ENCODE measurements at places on chromosomes 4 and X. TPM values are rescaled to one million over a fixed set of nuclear protein-coding genes. Genes with fewer than 3 reads are reported as not detected.

DNA sequence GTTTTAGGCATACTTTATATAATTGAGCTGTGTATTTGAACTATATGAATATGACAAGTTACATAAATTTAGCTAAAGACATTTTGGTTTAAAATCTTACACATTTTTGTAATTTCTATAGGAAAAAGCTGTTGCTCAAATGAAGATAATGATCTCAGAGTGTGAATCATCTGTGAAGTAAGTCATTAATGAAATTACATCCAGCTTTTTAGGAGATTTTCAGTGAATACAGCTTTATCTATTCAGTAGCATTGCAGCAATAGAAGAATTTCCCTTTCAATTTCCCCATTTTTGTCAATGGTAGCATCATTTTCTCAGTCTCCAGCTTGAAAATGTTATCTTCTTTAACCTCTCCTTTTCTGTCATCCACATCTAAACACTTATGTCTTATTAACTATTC is 59.5 kb downstream of the CEP135 start:
- DNase-seq: no peak

- no peak for DNase-seq
Observed at GRCh38 chr4:14308229-14308651, 680.7 kb upstream of the BOD1L1 start.

The EMCN gene
- 44.9 TPM for total RNA-seq

DNA sequence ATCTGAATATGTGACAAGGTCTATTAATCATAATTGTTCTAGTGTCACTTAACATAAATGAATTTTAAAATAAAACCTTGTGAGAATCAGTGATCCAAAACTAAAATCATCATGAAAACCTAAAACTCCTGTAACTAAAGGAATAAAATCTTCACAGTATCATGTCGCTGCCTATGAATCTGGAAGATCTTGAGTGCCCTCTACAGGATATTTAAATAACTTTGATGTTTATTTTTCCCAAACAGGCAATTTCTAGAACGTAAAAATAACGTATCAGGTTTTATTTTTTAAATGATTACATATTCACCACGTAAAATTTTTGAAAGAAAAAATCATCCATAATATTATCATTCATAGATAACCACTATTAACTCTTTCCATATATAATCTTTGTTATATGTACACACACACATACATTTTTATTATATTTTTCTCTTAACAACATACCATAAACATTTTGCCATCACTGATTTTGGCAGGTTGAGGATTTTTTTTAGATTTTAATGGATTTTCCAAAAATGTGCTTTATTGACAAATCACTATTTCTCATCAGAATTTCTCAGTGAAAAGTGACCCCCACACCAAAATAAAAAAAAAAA is 79.6 kb downstream of the COMMD8 start:
- DNase-seq: no peak

GRCh38 chrX:16983051-16983450 is 36.6 kb downstream of the REPS2 start:
- DNase-seq: no peak

The CENPVL2 gene
- not detected for total RNA-seq

GRCh38 chr4:114103908-114104307 is 124.5 kb upstream of the ARSJ start:
- no peak for DNase-seq

GRCh38 chrX:132480581-132481203 is 8.1 kb downstream of the MBNL3 start:
- no peak for DNase-seq

The VSIG4 gene
- 47.1 TPM for total RNA-seq

The GYPB gene
- total RNA-seq: not detected

The TMEM156 gene
- total RNA-seq: not detected

DNA sequence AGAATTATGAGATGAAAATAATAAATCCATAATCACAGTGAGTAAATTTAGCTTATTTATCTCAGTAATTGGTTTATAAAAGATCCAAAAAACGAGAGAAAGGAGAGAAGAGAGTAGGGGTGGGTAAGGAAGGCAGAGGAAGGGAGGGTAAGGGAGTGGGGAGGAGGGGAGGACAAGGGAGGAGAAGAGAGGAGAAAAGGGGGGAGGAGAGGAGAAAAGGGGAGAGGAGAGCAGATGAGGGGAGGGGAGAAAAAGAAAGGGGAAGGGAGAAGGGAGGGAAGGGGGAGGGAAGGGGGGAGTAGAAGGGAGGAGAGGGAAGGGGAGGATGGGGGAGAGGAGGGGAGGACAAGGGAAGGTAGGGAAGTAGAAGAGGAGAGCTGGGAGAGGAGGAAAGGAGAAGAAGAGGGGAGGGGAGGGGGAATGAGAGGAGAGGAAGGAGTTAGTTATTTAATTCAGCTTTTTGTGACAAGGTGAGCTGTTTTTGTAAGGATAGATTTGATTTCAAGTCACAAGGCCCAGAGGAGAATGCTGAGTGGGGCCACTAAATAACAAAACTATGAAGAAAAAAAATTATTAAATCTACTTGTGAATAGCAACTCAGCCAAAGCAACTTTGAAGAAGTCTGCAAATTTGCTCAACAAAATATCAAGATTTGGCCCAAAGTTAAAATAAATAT is 454.3 kb downstream of the ARAP2 start:
- DNase-seq: no peak

The CFP gene
- total RNA-seq: 7.7 TPM

The MAGEE1 gene
- total RNA-seq: 5.3 TPM

DNA sequence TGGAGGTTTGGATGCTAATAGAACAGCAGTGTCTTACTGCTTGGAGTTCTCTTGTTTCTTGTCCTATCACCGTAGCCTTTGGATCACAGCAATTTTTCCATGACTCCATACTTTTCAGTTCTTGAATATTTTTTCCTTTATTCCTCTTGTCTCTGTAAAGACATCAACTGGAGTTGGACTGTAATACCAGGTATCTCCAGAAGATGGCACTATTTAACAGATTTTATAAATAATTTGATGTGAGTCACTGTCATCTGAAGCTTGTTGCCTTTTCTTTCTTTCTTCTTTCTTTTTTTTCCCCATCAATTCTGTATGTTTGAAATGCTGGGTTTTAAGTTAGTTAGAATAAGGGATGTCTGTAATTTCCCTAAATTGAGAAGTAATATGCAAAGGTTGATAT is 24.1 kb downstream of the HPRT1 start:
- no peak for DNase-seq

- no peak for DNase-seq
Observed at GRCh38 chr4:7779432-7779768, 160.3 kb downstream of the AFAP1 start.

The FGFBP1 gene
- total RNA-seq: not detected

DNA sequence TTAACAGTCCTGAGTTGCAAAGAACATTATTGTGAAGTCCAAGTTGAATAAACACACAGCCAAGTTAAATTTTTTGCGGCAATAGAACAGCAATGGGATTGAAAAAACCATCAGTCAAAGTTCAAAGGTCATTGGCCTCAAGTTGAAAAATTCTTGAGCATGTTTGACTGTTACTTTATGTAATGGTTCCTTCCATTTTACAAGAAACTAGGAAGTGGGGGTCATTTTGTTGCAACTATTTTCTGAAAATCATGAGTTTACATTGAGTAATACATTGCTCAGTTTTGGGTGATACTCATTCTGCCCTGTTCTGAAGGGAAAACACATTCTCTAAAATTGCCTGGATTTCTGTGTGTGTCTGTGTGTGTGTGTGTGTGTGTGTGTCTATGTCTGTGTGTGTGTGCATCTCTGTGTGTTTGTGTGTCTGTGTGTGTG is 5.2 kb upstream of the IRF2 start:
- no peak for DNase-seq

GRCh38 chr4:134308910-134309309 is 107.3 kb upstream of the PABPC4L start:
- no peak for DNase-seq

GRCh38 chr4:182876427-182876826 is 40.8 kb downstream of the DCTD start:
- no peak for DNase-seq

The IKBKG gene
- 18.8 TPM for total RNA-seq

The SLC49A3 gene
- total RNA-seq: 19.5 TPM

The ETDB gene
- not detected for total RNA-seq

GRCh38 chr4:40322811-40323210 is 12.3 kb upstream of the CHRNA9 start:
- DNase-seq: no peak

DNA sequence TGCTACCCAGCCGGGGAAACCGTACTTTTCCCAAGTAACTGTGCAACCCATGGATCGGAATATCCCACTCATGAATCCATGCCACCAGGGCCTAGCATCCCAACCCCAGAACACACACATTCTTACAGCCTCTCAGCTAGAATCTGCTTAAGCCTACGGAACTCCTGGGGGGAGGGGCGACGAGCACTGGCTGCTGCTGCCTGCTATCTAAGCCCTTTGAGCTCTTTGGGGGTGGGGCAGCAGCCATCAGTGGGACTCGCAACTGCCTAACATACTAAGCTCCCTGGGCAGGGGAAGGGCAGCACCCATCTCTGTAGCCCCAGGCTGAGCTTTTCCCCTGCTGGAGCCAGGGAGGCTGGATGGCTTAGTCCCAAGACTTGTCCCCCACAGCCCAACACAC is 28.6 kb downstream of the NUDT10 start:
- no peak for DNase-seq

GRCh38 chr4:21656832-21657231 is 291.7 kb downstream of the KCNIP4 start:
- no peak for DNase-seq

DNA sequence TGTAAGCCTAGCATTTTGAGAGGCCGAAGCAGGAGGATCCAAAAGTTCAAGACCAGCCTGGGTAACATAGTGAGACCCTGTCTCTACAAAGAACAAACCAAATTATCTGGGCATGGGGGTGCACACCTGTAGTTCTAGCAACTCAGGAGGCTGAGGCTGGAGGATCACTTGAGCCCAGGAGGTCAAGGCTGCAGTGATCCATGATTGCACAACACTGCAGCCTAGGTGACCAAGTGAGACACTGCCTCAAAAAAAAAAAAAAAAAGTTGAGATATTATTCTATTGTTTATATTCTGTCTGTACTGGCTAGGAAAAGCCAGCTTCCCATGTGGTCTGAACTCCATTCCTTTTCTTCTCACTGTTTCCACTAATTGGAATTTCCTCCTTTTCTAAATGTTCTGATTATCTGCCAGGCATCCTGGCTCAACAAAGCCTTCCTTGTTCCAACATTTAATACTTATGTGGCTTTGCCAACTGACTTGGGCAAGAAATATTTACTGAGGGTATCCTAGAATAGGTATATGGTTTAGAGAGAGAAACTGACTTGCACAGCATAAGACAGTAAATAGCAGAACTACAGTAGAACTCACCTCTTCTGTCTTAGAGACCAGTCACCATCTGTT is 175.2 kb upstream of the ADAMTS3 start:
- no peak for DNase-seq

Data from right cardiac atrium (tissue), 5 donors.